ENCODE measurements at places on chromosomes 5 and 9.
A peak's percentile ranks its signal among the peaks of the same experiment; 100 is the strongest.

GRCh38 chr5:80799041-80799440 is 144.3 kb upstream of the DHFR start:
- no peak overlapping the region for H3K27ac ChIP-seq
- peaks cover 28% of the 10 kb centered on the region for H3K36me3 ChIP-seq
- H3K27me3 ChIP-seq = no peaks in the 10 kb centered on the region
- no peak for DNase-seq
- H3K4me3 ChIP-seq = no peak overlapping the region

DNA sequence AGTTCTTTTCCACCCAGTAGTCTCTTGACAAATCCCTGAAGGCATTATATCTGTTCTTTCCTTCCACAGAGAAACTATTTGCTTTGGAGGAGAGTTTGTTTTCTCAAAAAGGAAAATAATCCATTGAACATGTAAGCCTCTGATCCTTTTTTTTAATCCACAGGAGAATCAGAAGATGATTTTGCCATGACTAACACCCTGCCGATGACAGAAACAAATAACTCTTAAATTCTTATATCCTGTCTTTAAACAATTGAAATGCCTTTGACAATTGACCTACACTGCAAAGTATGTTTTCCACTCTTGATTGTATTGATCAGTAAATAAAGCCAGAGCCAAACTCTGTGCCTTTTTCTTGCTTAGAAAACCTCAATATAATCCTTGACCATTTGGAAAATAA is 666.4 kb upstream of the CTNND2 start:
- no peaks in the 10 kb centered on the region for H3K27me3 ChIP-seq
- no peaks in the 10 kb centered on the region for H3K4me1 ChIP-seq
- H3K4me3 ChIP-seq = no peak overlapping the region

DNA sequence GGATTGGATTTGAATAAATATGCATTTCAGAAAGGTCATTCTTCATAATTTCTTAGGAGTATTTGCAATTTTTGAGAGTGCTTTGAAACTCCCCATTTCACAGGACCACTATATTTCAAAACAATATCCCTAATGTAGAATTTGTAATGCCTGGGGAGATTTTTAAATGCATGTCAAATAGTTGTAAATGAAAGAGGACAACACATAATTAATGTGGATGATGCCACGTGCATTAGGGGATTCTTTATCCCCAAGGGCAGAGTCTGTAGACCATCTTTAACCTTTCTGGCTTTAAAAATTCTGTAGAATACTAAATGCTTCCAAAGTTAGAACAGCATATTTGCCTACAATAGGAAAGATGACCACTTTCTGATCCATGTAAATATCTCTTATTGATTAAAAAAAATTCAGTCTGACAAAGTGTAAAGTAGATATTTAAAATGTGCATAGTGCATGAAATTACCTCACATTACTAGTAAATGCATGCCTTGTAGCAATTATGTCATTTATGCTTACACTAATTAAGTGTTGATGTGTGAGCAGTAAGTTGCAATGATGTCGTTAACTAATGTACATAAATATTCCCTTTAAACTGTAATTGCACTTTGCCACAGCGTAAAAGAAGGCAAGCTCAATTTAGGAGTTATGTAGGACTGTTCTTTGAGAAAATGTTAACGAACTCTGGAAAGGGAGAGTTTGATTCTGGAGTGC is 416.1 kb downstream of the PSAT1 start:
- H3K36me3 ChIP-seq = no peaks in the 10 kb centered on the region
- no peak for DNase-seq
- H3K4me3 ChIP-seq = no peak overlapping the region
- peaks cover 10% of the 10 kb centered on the region for H3K4me1 ChIP-seq

DNA sequence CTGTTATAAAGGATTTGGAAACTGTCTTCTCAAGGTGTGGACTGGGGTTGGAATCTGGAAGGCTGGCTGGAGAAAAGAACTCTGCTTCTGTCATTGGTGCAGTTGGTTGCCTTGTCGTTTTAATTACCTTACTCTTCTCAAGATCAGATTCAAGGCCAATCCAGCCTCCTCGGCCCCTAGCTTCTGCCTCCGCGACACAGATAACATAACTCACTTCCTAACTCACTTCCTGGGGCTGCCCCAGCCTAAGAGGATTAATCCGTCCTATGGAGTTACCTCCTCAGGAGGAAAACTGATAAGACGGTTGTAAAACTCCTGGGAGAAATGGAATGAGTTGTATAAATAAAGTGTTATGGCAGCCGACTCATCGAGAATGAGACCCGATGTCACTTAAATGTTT is 389.1 kb upstream of the WWC1 start:
- peaks cover 6% of the 10 kb centered on the region for H3K4me1 ChIP-seq
- no peak overlapping the region for H3K27ac ChIP-seq
- no peaks in the 10 kb centered on the region for H3K36me3 ChIP-seq
- DNase-seq = no peak
- peaks cover 13% of the 10 kb centered on the region for H3K27me3 ChIP-seq
- H3K4me3 ChIP-seq = no peak overlapping the region

- H3K27me3 ChIP-seq = no peaks in the 10 kb centered on the region
- H3K4me3 ChIP-seq = peak overlapping the region; percentile 12
- H3K4me1 ChIP-seq = peaks cover 56% of the 10 kb centered on the region
- peaks cover 1% of the 10 kb centered on the region for H3K36me3 ChIP-seq
These were observed 68.8 kb downstream of the ZNF608 start for GRCh38 chr5:124677374-124678351.

DNA sequence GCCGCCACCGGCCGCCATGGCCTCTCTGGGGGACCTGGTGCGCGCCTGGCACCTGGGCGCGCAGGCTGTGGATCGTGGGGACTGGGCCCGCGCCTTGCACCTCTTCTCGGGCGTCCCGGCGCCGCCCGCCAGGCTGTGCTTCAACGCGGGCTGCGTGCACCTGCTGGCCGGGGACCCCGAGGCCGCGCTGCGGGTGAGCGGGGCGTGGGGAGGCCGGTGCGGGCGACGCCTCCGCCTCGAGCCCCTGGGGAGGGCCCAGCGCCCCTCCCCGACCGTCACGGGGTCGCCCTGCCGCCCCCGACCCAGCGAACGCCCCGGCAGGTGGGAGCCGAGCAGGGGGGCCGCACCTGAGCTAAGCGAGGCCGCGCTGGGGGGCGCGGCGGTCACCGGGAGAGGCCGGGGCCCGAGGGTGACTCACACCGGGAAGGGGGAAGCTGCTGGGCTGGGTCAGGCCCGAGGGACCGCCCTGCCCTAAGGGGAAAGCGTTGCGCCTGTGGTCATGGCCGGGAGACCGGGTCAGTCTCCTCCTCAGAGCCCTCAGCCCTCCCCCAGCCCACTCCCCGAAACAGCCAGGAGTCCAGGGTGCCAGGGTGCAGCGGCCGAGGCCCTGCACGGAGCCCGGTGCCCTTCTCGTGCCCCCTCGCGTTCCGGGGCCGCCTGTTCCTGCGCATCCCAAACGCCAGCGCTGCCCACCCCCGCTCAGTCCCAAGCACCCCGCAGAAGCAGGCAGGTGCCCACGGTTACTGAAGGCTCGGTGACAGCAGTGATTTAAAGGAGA is 510 bp downstream of the NOXA1 start:
- H3K27me3 ChIP-seq = no peaks in the 10 kb centered on the region
- H3K4me1 ChIP-seq = peaks cover 17% of the 10 kb centered on the region
- no peak overlapping the region for H3K27ac ChIP-seq
- no peaks in the 10 kb centered on the region for H3K36me3 ChIP-seq
- H3K4me3 ChIP-seq = peak overlapping the region; percentile 70

All from mesothelial cell of epicardium (in vitro differentiated cells).